ENCODE measurements at places on chromosomes 12 and 14. TPM values are rescaled to one million over a fixed set of nuclear protein-coding genes. Genes with fewer than 3 reads are reported as not detected.

DNA sequence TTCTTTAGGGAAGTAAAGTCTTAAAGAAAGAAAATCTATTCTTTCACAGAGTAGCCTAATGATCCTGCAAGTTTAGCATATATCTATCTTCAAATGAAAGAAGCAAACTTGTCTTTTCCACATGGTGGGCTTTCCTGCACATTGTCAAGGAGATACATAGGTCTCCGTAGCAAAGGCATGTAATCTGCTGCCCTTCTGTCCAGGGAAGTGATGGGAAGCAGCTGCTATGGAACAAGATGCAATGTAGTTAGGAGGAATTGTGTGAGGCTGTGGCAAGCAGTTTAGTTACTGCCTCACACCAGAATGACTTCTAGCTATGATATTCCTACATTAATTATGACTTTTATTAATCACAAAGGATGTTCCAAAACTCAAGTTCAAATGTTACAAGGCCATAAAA, 174.4 kb downstream of the PDZRN4 start:
- no peak for DNase-seq

GRCh38 chr12:5587711-5588121, 155.8 kb downstream of the NTF3 start:
- DNase-seq = no peak

DNA sequence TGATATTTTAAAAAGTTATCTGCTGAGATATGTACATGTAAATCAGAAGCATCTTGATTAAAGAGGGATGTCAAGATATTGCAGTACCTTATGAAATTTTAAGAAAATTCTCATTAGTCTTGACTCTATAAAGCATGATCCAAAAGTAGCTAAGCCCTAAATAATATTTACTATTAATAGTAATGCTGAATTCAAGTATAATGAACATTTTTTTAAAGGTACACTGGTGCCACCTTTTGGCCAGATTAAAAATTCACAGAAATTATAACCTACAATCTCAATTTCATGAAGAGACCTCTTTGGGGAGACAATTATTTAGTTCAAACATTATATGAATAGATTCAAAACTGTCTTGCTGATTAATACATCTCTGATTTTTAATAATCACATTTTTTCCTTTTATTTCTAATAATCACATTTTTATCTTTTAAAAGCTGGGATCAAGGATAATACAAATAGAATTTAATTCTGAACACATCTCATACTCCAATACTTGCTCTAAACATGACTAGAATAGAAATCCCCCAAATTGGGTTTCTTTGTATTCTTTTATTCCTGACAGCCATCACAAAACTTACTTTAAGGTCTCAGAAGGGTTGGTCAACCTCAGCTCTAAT, 13.4 kb downstream of the AKAP5 start:
- DNase-seq = no peak

- DNase-seq = no peak
Observed at GRCh38 chr12:79776111-79776510, 85.3 kb upstream of the PAWR start.

DNA sequence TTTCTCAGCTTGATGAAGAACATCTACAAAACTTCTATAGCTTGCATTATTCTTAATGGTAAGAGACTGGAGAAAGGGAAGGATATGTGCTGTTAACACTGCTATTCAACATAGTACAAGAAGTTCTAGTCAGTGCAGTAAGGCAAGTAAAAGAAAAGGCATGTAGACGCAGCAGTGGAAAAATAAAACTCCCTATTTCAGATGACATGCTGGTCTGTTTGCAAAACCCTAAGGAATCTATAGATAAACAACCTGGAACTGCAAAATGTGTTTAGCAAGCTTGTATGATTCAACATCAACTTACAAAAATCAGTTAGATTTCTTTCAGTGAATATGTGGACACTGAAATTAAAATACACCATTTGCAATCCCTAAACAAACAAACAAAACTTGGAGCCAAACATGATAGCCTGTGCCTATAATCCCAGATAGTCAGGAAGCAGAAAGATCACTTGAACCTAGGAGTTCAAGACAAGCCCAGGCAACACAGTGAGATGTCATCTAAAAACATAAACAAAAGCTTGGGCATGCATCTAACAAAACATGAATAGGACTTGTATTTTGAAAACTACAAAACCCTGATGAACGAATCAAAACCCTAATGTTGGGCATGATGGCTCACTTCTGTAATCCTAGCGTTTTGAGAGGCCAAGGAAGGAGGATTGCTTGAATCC, 293.6 kb upstream of the RGS6 start:
- no peak for DNase-seq

Gene POC1B
- 6.7 TPM for polyA plus RNA-seq

DNA sequence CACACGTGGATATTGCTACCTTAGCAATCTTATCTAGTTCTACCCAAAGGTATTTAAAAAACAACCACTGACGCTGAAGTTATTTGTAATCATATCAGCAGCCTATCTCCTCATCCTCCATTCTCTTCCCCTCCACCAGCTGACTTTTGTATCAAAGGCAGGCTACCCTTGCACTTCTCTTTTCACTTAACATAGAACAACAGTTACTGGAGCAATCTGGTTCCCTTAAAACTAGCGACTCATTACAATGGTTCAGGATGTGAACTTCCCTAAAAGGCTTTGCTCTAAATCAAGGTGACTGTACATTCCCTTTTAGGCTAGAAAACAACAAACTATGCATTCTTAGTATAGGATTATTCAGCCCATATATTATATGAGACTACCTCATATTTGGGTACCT, 404.7 kb downstream of the APAF1 start:
- DNase-seq = no peak

- no peak for DNase-seq
Observed at GRCh38 chr12:4245446-4245845, 28.1 kb upstream of the CCND2 start.

Gene KCNA1
- not detected for polyA plus RNA-seq
